ENCODE measurements at places on chromosomes 1 and 21.
A peak's percentile ranks its signal among the peaks of the same experiment; 100 is the strongest.

GRCh38 chr1:101365186-101365585, 128.4 kb downstream of the S1PR1 start:
- DNase-seq, result no peak

- DNase-seq, result no peak
Observed at GRCh38 chr1:204155881-204156280, 4.0 kb upstream of the ETNK2 start.

DNA sequence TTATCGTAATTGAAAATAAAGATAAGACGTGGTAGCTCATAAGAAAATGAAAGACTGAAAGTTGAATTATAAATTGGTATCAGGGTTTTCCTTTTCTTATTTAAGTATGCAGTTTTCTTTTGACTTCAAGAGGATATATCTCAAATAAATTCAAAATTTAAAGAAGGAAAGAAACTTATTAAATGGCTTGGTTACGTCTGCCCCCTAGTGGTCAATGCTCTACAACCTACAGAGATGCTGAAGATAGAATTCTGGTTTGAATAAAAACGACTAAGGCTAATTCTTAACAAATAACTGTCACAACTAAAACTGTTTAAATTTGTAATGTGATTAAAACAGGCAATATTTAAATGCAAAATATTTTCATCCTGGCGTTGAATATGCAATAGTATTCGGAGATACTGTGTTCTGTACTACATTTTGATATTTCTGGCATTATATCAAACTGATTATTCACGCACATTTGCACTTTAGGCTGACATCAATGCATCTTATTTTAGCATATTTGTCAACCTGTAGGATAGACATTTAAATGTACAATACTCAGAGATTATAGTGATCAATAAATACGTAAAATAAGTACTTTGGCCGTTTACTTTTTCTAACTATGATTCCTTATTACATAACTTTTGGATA, 26.8 kb downstream of the IFI44 start:
- peak; percentile 75 for DNase-seq

- DNase-seq, result peak; percentile 4
Observed at GRCh38 chr1:9115351-9116205, 13.3 kb downstream of the GPR157 start.

DNA sequence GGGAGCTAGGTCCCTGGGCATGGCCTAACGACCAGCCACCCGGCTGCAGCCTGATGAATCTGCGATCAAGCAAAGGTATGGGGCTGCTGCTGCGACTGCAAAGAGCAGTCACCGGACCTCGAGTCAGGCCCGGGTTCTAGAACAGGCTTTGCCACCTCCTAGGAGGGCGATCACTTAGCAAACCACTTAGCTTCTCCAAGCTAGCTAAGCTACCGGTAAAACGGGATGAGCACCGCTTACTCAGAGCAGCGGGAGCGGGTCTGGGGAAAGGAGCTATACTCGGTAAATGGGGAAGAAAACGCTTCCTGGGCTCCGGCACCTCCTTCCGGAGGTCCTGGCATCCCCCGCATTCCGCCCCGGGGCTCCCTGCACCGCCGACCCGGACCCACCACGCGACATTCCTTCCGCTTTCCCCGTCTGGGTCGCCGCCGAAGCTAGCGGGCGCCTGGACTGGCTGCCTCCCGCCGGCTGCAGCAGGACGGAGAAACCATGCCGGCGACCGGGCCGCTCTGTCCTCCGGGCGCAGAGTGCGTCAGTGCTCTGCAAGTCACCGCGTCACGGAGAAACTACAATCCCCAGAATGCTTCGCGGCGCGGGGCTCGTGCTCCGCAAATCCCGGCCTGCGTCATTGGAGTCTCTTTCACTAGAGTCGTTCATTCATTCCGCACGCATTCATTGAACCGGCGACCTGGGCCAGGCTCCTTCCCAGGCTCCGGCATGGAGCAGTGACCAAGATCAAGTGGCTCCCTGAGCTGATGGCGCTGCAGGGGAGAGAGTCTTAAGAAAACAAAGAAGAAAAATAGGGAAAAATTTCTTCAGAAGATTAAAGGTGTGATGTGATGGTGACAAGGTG, at the start of gene LSM10:
Gene LSM10 (minus strand): TSS at position 531 of the 853 bp plus-strand sequence. CDS start 3,779 bp downstream, outside the sequence.
- DNase-seq, result peak; percentile 95
